ENCODE measurements at places on chromosomes 1 and 21.

- DNase-seq: no peak
These were observed 8.3 kb upstream of the TNFRSF9 start for GRCh38 chr1:7948960-7949359.

- no peak for DNase-seq
These were observed 982 bp downstream of the SLC9A1 start for GRCh38 chr1:27153927-27154358.

DNA sequence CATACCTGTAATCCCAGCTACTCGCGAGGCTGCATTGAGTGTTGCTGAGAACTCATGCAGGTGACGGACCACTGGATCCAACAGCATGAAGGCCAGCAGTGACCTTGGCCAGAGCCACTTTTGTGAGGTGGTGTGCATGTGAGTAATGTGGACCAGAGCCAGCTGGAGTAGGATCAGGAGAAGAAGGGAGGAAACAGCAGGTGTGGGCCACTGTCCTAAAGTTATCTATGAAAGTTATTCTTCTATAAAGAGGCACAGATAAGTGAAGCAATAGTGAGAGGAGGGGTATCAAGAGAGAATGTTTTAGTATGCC, 47.8 kb downstream of the TCP10L start:
- no peak for DNase-seq

DNA sequence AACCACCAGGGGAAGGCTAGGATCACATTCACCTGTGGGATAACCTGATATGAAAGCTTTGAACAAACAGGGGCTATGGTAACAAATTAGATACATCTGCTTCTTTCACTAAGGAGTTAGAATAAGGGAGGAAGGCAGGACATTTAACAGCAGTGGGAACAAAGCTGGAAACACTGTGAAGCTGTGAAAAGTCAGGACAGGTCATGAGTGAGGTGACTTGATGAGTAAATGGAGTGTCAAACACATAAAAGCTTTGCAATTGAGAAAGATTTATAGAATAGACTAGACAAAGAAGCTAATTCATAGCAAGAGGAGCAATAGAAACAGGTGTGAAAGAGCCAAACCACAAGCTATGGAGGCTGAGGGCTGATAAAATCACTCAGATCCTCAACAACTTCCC, 110.0 kb downstream of the ASTN1 start:
- DNase-seq: no peak

DNA sequence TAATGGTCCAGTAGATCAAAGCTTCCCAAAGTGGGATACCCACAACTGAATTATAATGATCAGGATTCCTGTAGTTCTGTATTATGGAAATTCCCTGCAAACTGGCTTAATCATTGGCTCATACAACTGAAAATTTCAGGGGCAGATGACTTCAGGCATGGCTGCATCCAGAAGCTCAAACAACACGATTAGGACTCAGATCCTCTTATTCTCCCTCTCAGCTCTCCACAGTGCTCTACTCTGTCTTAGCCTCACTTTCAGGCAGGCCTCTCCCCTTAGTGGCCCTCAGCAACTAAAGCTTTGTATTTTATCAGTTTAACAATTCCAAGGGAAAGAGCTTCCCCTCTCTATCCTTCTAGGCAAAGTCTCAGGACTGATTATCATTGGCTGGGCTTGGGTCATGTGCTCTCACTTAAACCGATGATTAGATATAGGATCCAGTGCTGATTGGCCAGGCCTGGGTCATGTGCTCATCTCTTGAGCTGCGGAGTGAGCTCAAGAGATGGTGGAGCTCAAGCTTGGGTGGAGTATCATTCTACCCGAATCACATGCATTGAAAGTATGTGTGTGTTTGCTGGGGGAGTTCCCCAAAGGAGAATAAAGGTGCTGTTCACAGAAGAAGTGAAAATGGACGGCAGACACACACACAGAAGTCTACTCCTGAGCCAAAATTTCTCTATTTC, 57.9 kb upstream of the RUNX3 start:
- no peak for DNase-seq

DNA sequence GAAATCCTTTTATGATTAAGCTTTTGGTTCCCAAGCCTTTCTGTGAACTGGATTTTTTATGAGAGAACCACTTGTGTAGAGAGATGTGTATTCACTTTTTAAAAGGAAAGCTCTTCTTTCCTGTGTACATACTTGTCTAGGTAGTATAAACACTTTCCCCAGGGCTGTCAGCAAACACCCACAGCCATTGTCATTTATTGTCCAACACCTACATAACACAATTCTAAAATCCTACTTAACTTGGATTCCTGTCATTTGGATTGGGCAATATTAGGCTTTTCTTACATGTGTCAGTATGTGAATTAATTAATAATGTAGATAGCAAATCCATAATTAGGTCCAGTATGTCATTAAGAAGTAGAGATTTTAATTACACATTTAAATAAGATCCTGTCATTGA, 12.3 kb downstream of the DDX20 start:
- DNase-seq: no peak

- DNase-seq: no peak
These were observed 49.4 kb downstream of the ADCY10 start for GRCh38 chr1:167864392-167865032.

DNA sequence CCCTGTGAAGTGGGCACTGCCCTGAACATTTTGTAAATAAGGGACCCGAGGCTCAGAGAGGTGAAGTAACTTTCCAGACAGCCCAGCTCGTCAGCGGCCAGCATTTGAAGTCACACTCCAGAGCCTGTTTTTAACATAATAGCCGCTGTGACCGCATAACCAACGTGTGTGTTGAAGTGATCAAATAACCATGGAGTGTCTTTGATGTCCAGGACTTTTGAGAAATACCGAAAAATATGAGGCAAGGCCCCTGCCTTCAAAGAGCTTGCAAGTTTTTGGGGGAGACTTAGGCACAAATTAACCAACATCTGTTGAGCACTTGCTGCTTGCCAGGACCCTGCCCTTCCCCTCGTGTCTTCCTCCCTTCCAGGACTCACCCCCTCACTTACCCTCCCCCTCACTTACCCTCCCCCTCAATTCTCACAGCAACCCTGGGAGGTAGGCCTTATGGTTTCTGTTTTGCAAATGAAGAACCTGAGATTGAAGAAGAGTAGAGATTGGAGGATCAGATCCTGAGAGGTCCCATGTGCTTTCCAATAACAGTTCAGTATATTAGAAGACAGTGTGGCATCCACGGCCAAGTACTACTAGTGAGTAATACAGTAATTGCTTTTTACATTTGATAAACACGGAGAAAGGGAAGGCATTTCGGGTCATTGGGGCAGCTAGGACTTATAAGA, 1.3 kb upstream of the SLC16A1 start:
- DNase-seq: peak; percentile 23

DNA sequence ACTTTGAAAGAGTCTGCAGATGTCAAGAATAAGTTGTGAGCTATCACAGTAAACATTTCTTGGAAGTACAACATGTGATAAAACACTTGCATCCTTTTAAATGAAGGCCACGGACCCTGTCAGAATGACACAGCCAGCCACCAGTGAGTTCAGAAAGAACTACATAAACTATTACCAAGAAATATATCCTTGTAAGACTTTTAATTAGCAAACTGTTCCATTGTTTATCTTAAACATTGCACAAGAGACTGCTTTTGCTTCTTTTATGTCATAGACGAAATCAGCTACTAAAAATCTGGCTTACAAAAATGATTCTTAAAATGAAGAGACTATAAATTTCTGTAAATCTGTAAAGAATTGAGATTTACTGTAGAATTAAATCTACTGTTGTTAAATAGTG, 17.9 kb downstream of the LRRC7 start:
- no peak for DNase-seq

- DNase-seq: no peak
These were observed 23.2 kb upstream of the CNIH3 start for GRCh38 chr1:224592636-224593582.

DNA sequence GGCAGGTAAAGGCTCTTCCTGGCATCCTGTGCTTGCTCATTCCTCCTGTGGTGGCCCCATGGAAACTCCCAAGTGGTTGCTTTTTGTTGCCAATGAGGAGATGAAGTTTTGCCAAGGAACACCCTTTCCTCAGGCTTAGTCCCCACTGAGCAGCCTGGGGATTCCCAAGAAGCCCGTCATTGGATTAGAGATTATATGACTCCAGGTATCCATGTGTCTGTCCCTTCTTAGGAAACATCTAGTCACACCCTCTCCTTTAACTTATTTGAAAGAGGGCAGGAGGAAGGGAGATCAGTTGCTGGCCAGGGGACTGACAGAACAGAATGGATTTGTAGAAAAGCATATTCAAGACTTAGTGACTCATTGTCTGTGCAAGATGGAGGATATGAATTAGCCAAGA, 3.8 kb upstream of the LCE3A start:
- DNase-seq: no peak

Data from T-cell (primary cell).